Ascending aorta (tissue), 2 donors: ENCODE measurements at places on chromosomes 2 and 18. TPM values are rescaled to one million over a fixed set of nuclear protein-coding genes. Genes with fewer than 3 reads are reported as not detected.
A peak's percentile ranks its signal among the peaks of the same experiment; 100 is the strongest.

Gene WDR35
- 2.1 TPM for total RNA-seq

Gene PDE1A
- 4.8 TPM for total RNA-seq

GRCh38 chr2:232490221-232491138 lies 2.8 kb upstream of the ECEL1 start:
- DNase-seq, result no peak

GRCh38 chr2:161139098-161139987 lies 20.9 kb upstream of the TANK start:
- no peak for DNase-seq

DNA sequence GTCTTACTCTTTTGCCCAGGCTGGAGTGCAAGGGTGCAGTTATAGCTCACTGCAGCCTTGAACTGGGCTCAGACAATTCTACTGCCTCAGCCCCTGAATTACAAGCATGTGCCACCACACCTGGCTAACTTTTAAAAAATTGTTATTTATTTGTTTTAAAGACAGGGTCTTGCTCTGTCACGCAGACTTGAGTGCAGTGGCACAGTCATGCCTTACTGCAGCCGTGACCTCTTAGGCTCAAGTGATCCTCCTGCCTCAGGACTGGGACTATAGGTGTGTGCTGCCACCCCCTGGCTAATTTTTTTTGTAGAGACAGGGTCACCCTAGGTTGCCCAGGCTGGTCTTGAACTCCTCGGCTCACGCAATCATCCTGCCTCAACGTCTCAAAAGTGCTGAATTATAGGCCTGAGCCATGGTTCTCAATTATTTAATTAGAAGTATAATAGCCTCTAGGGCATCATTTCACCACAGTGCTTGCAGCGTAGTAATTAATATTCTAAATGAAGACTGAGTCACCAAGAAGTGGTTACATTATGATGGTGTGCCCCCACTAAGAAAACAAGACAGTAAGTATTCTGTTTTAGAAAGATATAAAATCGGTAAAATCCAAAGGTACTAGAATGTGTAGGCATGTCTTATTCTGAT lies 69.6 kb downstream of the EML4 start:
- no peak for DNase-seq

Gene CIB4
- total RNA-seq, result not detected

DNA sequence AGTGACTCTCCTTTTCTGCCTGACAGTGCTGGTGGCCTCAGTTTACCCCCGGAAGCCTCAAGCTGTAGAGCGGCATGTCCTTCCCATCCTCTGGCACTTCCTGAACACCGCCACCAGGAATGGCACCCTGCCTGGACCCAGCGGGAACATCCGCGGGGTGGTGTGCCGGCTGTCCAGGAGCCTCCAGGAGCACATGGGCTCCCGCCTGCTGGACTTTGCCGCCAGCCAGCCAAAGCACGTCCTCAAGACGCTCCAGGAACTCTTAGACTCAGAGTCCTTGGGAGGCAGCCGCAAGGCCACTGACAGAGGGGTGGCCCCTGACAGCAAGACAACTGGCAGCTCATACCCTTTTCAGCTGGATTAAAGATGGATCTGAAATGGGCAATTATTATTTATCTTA lies 22.6 kb downstream of the PCARE start:
- no peak for DNase-seq

Gene EN1
- not detected for total RNA-seq

DNA sequence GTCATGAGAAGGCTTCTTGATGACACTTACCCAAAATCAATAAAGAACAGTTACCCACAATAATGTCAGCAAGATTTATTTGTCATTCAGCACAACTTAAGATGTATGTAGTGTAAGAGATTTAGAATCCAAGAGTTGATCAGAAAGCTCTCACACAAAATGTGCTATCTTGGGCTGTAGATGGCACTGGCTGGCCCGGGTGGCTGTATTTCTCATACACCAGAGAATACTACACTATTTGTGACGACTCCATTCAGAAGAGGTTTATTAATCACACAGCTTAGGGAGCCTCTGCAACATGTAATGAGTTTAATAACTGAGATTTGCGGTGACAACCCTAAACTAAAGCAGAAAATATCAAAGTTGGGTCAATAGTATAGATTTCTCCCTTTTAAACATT lies 530.4 kb upstream of the KLHL29 start:
- DNase-seq, result no peak

DNA sequence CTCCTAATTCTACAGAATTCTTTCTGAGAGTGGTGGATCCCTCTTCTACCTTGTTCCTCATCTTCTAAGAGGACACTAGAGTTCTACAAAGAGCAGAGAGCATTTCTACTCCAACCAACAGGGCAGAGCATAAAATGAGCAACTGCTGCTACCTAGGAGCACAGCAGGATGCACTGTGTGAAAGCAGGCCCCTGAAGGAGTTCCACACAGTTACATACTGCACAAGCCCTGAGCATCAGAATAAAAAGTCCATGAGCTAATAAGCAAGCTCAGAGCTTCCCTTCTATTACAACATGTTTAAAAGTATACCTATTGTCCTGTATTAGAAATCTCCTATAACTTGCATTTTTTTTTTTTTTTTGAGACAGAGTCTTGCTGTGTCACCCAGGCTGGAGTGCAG lies 8.4 kb downstream of the FHL2 start:
- no peak for DNase-seq

DNA sequence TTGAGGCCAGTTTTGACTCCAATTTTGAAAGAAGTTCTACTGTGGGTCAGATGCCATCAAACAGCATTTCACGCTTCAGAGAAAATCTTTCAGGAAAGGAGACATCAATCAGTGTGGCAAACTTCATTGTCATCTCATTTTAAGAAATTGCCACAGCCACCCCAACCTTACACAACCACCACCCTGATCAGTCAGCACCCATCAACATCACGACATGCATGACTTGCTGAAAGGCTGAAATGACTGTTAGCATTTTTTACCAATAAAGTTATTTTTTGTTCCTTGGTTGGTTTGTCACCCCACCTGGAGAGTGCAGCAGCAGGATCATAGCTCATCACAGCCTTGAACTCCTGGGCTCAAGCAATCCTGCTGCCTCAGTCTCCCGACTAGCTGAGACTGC lies 10.4 kb downstream of the DNAJC10 start:
- no peak for DNase-seq

GRCh38 chr2:9247177-9247576 lies 40.6 kb downstream of the ASAP2 start:
- DNase-seq, result no peak

DNA sequence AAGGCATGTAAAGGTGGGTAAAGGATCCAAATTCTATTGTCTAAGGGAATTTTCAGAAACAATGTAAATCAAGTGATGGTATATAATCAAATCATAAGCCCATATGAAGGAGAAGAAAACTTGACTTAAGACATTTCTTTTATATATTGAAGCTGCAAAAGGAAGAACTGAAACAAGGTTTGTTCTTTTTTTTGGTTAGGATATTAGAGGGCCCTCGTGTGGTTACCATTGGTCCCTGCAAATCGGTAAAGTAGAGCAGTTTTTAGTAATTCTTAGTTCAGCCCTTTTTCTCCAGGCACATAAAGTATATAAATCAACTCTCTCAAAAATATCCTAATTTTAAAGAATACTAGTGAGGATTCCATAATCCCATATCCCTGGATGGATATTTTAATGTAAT lies 105.6 kb upstream of the STK17B start:
- DNase-seq, result no peak

GRCh38 chr2:100580367-100581276 lies 17.8 kb downstream of the PDCL3 start:
- DNase-seq, result peak; percentile 42

DNA sequence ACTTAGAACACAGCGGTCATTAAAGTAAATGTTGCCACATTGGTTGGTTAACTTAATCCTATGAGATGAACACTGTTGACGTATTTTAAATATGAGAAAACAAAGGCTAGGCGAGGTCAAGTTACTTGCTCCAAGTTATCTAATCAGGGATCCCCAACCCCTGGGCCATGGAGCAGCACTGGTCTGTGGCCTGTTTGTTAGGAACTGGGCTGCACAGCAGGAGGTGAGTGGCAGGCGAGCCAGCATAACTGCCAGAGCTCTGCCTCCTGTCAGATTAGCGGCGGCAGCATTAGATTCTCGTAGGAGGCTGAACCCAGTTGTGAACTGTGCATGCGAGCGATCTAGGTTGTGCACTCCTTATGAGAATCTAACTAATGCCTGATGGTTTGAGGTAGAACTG lies 878.9 kb downstream of the CPS1 start:
- DNase-seq, result no peak

Gene FBXO36
- total RNA-seq, result 1.6 TPM

- no peak for DNase-seq
Measured at GRCh38 chr2:55743583-55743982, 49.9 kb upstream of the PNPT1 start.
